ENCODE measurements at places on chromosomes 1 and 21. TPM values are rescaled to one million over a fixed set of nuclear protein-coding genes. Genes with fewer than 3 reads are reported as not detected.

EFNA3 gene
- total RNA-seq, result 2.2 TPM

CHIA gene
- not detected for total RNA-seq

DSCAM gene
- total RNA-seq, result 0.19 TPM

KLHDC7A gene
- 0.17 TPM for total RNA-seq

PGM1 gene
- 41.1 TPM for total RNA-seq

GABRD gene
- 0.51 TPM for total RNA-seq

LCE3E gene
- not detected for total RNA-seq

NTMT2 gene
- total RNA-seq, result not detected

LINGO4 gene
- total RNA-seq, result not detected

AMY2B gene
- 0.51 TPM for total RNA-seq

SHE gene
- 177 TPM for total RNA-seq

Data from dermis blood vessel endothelial cell (primary cell).